ENCODE measurements at places on chromosomes 6 and 20. TPM values are rescaled to one million over a fixed set of nuclear protein-coding genes. Genes with fewer than 3 reads are reported as not detected.

ABHD16B gene
- not detected for total RNA-seq

RSPH9 gene
- 0.16 TPM for total RNA-seq

ADGB gene
- not detected for total RNA-seq

PAX1 gene
- not detected for total RNA-seq

OR2B6 gene
- total RNA-seq, result not detected

TBC1D20 gene
- total RNA-seq, result 23.1 TPM

HSPA1A gene
- 324 TPM for total RNA-seq

FRK gene
- 7.5 TPM for total RNA-seq

EFCAB8 gene
- total RNA-seq, result not detected

C6orf15 gene
- not detected for total RNA-seq

KCNS1 gene
- total RNA-seq, result not detected

NEURL2 gene
- 6.5 TPM for total RNA-seq

OPRM1 gene
- not detected for total RNA-seq

LIN28B gene
- not detected for total RNA-seq

DNA sequence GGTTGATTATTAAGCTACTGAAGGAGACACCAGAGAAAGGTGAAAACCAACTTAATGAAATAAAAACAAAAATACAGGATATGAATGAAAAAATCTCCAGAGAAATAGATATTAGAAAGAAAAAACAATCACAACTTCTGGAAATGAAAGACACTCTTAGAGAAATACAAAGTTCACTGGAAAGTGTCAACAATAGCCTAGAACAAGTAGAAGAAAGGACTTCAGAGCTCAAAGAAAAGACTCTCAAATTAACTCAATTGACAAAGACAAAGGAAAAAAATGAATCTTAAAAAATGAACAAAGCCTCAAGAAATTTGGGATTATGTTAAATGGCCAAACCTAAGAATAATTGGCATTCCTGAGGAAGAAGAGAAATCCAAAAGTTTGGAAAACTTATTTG is 10.3 kb upstream of the MCM9 start:
- no peak for DNase-seq

DNA sequence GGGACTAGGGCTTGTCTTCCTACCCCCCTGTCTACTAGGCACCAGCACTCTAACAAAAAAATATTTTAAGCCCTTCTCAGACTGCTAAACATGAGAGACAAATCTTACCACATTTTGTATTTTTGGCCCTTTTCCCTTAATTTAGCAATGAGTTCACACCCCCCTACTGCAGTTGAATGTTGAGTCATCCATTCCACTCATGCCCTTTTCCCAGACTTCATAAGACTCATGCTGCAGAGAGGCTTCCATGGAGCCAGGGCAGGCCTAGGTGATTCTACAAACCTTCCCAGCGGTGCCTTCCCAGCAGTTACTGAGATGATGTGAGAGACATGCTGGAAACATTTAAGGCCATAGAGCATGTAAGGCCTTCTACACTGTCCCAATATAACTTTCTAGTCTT is 53.9 kb downstream of the PXDC1 start:
- DNase-seq, result no peak

DNA sequence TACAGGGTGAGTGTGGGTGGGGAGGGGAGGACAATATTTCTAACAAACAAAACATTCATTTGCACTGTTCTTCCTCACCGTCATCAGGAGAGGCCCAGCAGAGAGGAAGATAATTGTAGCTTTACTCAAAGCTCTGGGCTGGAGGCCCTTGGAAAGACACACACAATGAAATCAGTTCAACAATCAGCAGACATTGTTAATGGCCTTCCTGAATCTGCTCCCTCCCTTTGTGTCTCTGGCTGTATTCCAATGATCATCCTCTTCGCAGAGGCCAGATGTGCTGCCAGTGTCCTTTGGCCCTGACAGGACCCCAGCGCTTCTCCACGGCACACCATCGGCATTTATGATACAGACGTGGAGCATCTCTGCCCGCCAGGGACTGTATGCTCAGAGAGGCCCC is 44.6 kb upstream of the LRFN2 start:
- DNase-seq, result no peak

- no peak for DNase-seq
Observed at GRCh38 chr20:16419138-16419715, 154.0 kb downstream of the KIF16B start.

DNA sequence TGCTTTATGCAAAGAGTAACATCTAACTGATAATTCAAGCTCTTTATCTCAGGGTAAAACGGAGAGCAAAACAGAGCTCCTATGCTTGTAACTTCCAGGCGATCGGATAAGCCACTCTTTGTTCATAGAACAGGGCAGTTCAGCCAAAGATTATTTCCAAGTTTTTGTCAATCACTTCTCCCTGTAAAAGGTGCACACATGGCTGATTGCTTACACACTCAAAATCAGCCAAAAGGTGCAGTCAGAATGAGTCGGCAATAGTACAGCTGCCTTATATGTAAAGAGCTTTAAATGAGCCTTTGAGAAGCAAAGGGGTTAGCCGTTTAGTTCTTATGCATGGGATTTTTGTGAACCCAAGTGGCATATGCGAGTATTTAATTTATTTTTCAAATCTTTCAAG is 449.6 kb upstream of the POU3F2 start:
- no peak for DNase-seq

GRCh38 chr20:4910951-4911350 is 90.4 kb downstream of the SLC23A2 start:
- no peak for DNase-seq

GRCh38 chr6:95785785-95786184 is 208.4 kb downstream of the MANEA start:
- DNase-seq, result no peak

DNA sequence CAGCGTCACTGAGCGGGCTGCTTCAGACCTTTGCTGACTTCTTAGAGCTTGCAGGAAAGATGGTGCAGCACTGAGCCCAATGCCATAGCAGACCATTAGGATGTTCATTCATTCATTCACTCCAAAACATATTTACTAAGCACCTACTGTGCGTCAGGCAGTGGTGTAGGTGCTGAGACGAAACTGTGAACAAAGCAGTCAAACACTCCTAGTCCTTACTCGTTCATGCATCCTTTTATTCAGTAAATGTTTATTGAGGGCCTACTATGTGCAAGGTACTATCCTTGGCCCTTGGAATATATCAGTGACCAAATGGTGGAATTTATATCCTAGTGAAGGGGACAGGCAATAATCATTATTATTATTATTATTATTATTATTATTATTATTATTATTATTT is 76.6 kb downstream of the TOX2 start:
- DNase-seq, result no peak

- no peak for DNase-seq
Observed at GRCh38 chr20:3121271-3121911, 36.9 kb upstream of the AVP start.

DNA sequence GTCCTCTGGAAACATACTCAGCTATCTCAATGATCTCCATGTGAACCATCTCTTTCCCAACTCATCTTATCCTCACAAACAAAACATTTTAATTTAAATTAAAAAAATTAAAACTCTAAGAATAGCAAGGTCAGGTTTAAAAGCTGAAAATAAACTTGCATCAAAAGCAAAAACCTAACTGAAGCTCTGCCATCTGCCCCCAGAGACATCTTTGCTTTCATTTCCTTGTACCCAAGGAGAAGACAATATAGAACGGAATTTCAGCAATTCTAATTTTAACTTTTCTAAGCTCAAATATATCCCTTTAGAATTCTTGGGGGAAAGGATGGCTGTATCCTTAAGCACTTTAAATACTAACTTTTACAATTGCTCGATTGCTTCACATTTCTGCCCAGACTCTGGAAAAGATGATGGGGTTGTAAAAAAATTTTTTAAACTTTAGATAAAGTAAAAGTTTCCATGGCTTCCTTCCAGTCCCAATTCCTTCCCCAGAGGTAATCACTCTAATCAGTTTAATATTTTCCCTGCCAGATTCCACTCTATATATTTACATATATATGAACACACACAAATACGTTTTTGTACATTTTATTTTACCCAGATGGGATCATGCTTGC is 69.2 kb upstream of the SMIM29 start:
- no peak for DNase-seq

DNA sequence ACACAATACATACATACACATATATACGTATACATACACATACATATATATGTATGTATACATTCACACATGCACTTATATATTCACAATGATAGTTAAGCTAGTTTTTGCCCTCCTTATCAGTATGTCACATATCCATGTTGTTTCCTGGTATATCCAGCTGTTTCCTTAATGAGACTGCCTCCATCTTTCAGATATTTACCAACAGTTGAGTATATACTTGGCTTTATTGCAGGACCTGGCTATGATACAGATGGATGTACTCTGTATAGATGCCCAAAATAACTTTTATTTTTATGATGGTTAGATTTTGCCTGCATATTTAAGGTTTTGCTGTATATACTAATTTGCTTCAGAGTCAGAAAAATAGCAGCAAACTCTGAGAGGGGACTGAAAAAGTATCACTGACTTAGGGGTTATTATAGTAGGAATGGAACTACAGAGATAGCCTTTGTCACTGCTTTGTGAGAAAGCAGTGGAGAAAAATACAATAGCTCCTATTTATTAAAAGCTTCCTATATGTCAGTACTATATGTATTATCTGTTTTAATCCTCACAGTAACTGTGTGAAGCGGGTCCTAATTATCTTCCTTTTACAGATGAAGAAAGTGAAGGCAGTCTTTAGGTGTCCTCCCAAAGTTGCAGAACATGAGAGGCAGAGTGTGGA is 35.5 kb downstream of the CARMIL1 start:
- no peak for DNase-seq

DNA sequence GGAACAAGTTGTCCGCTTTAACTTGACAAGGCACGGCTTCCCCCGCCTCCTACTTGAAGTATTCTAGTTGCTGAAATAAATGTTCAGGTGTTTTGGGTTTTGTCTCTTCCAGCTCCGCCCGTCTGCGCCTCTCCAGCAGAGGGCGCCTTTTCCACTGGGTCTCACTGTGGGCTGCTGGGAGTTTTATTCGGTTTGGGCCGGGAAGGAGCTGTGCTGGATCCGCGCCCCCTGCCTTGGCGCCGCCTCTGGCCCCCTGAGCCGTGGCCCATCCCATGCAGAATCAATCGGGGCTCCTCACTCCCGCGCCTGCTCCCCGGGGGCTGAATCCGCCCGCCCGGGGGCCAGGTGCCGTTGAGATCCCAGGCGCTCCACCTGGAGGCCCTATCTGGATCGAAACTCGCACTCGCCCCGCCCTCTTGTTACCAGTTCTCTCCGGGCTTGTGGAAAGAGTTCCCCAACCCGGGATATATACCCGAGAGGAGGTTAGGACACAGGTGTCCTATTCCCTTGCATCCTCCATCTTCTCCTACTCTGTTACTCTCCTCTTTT is 51.0 kb upstream of the TCF21 start:
- peak; percentile 53 for DNase-seq

- no peak for DNase-seq
Observed at GRCh38 chr6:12798326-12798725, 81.8 kb downstream of the PHACTR1 start.

GRCh38 chr6:167415441-167415961 is 90.6 kb downstream of the TTLL2 start:
- no peak for DNase-seq

- DNase-seq, result no peak
Observed at GRCh38 chr6:28910901-28911690, 12.7 kb downstream of the TRIM27 start.

DNA sequence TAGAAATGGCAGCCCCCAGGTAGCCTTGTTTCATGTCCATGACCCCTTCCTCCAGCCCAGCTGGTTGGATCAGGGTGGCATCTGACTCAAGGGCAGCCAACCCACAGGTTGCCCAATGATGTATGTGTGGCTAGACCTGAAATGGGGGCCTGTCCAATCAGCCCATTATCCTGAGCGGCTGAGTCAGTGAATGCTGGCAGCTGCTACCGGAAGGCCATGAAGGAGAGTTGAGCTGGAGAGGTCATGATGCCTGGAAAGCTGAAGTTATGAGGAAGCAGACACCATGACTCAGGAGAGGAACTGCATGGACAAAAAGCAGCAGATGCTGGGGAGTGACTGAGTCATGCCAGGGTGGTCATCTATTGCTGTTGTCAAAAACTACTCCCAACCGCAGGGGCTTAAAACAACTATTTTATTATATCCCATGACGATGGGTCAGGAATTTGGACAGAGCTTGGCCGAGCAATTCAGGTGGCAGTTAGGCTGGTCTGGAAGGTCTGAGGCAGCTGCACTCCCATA is 67.3 kb downstream of the MDGA1 start:
- no peak for DNase-seq

DNA sequence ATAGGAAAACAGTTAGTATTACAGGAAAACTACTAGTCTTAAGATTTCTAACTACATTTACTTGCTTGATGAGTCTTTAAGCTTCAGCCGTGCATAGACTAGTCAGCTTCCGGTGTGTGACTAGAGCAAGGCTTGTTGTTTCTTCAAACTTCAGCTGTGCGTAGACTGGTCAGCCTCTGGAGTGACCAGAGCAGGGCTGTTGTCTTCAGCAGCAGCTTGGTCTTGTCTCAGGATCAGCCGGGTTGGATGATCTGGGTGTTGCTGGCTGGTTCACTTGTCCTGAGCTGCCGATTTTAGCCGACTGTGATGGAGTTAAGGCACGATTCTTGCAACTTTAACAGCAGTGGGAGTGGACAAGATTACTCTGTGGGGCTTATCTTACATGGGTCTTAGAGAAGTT is 44.7 kb downstream of the HLA-C start:
- no peak for DNase-seq

DNA sequence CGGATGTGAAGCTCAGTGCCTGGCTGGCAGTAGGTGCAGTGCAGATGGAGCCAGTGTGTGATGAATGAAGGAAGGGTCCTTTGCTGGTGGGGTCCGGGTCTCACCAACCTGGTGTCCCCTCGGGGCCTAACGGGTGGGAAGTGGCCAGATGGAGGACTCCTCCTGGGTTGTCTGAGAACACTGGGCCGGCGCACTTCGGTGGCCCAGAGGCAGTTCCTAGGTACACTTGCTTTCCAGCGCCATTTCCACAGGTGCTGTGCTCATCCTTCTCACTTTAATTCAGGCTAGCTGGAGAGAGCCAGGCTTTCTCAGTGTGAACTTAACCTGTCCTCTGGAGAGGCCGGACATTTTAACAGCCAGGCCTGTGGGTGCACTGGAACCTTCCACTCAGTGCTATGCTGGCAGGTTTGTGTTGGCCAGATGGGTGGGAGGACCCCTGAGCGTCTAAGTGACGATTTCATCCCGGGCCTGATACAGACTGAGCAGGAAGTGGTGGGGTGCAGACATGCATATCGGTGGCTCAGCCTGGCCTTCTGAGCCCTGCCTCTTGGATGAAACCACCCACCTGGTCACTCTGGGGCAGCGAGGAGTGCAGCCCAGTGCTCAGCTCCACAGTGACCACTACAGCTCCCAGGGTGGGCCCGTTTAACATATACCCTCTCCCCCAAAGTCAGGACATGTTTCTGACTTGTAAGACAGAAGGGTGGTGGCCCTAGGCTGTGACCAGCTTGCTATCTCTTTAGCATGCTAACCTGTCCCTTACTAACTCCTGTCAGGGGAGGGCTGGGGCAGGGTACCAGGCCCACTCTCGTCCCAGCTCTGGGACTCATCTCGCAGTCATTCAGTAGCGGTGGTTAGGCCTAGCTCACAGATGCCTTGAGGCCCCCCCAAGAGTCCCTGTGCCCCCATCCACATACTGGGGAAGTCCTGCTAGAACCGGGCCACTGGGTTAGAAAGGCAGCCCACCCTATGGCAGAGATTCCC is 8.2 kb upstream of the PYGB start:
- no peak for DNase-seq

Measured in Right ventricle myocardium superior (tissue), 1 donor.